Activated CD8-positive, alpha-beta memory T cell treated with anti-CD3 and anti-CD28 coated beads for 36 hours (primary cell): ENCODE measurements at places on chromosomes 11 and 22. TPM values are rescaled to one million over a fixed set of nuclear protein-coding genes. Genes with fewer than 3 reads are reported as not detected.

Gene NTM
- total RNA-seq, result not detected

Gene OR5T1
- total RNA-seq, result not detected

Gene SHANK2
- not detected for total RNA-seq

Gene RFPL1
- total RNA-seq, result not detected

Gene MTMR2
- total RNA-seq, result 51.5 TPM

Gene SYT13
- not detected for total RNA-seq

Gene CYB5R2
- total RNA-seq, result 3.8 TPM

Gene MS4A5
- not detected for total RNA-seq

Gene DKK3
- total RNA-seq, result 0.23 TPM

Gene HIC2
- 6.0 TPM for total RNA-seq

Gene CASP1
- total RNA-seq, result 30.3 TPM

Gene CDKN1C
- total RNA-seq, result 0.40 TPM

Gene PYGM
- total RNA-seq, result 0.99 TPM

Gene XKR3
- not detected for total RNA-seq

Gene HTR3A
- total RNA-seq, result not detected

Gene LRRC55
- total RNA-seq, result not detected

Gene ADSL
- 160 TPM for total RNA-seq

Gene KCNK4
- not detected for total RNA-seq

Gene DBX1
- total RNA-seq, result not detected

Gene TRIM49
- not detected for total RNA-seq

Gene PVALB
- not detected for total RNA-seq

Gene NDUFA6
- total RNA-seq, result 112 TPM

Gene MS4A1
- total RNA-seq, result not detected

Gene MMP8
- not detected for total RNA-seq

Gene CABP4
- total RNA-seq, result not detected

Gene CASP5
- total RNA-seq, result not detected

Gene LRP5
- total RNA-seq, result 10.2 TPM

Gene CCDC34
- total RNA-seq, result 25.0 TPM

Gene OR6T1
- total RNA-seq, result not detected

Gene SLC6A5
- not detected for total RNA-seq

Gene TSSK2
- total RNA-seq, result not detected

Gene ARL14EP
- 29.7 TPM for total RNA-seq

Gene DGAT2
- total RNA-seq, result 4.9 TPM

Gene MS4A7
- total RNA-seq, result not detected

Gene TRIM29
- not detected for total RNA-seq

Gene MPZL2
- total RNA-seq, result 6.1 TPM

Gene SLC22A9
- total RNA-seq, result not detected

Gene HPS5
- 16.1 TPM for total RNA-seq

Gene VSTM5
- total RNA-seq, result not detected

Gene C22orf42
- total RNA-seq, result not detected
